Trophoblast cell (in vitro differentiated cells and primary cell): ENCODE measurements at places on chromosomes 5 and 9.

DNA sequence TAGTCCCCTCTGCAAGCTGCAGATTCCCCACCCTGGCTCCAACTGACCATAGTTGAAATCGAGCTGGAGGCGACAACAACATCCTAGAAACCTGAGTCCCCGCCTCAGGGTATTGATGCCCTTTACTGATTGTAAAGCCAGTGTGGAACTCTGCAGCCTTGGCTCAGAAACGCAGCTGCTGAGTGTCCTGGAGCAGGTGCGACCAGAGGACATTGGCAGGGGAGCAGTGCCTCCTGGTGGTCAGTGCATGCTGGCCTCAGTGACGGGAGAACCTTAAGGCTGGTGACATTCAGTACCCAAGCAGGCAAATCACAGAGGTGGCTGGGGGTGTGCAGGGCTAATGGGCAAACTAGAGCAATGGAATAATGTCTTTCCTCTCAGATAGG is 20.4 kb upstream of the ZNF354B start:
- peak; percentile 97 for DNase-seq

DNA sequence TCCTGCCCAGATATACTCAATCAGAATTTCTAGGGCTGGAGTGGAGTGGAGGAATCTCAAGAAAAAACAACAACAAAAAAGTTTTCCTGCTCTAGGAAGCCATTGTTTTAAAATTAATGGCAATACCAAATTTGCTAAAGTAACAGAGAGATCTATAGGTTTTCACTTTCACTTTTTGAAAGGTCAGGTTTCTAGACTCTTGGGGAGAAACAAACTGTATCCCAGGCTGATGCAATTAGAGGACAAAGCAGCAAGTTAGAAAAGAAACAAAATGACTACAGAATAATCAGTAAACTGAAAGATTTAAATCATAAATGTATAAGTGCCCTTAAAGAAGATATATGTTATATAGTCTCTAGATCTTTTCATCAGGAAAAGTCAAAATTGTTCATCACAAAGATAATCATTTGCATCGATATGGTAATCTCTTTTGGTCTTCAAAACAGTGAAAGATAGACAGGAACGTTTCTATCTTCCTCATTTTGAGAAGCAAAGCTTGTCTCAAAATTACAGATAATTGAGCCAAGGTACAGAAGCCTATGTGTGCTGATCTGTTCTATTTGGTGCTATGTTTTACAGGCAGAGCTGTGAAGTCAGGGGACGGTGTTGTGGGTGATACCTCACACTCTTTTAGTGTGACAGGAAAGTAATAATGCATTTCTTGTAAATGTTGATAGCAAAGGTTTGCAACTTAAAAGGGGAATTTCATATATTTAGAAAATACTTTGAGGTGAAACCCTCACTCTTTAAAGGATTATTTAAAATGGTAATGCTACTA is 1746.6 kb upstream of the C9orf72 start:
- DNase-seq: no peak

- DNase-seq: no peak
Measured at GRCh38 chr9:105218673-105219072, 25.8 kb upstream of the SLC44A1 start.

DNA sequence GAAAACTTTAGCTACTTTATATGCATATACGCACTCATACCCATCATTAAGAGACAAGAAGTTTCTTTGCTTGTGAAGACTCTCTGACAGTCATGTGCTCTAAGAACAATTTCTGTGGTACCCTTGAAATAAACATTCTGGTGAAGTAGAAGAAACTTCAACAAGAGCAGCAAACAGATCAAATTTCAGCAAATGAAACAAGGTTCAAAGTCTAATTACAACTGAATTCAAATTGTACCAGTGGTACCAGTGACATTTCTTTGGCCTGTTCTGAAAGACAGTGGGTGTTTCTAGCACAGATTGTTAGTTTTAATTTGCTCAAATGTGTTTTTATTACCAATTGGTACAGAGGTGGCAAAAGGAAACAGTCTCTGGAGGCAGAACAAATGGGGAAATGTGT is 391.0 kb downstream of the CHSY3 start:
- no peak for DNase-seq

- DNase-seq: peak; percentile 47
Measured at GRCh38 chr5:137182576-137182975, 316.6 kb downstream of the SPOCK1 start.

- peak; percentile 47 for DNase-seq
Measured at GRCh38 chr5:72523960-72524582, 16.9 kb upstream of the ZNF366 start.

DNA sequence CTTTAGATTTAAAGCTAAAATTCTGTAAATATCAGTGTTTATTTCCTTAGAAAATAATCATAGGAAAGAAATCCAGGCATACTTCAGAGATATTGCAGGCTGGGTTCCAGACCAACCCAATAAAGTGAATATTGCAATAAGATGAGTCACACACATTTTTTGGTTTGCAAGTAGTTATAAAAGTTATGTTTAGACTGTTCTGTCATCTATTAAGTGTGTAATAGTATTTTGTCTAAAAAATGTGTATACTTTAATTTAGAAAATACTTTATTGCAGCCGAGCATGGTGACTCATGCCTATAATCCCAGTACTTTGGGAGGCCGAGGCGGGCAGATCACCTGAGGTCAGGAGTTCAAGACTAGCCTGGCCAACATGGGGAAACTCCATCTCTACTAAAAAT is 6.9 kb upstream of the RIC1 start:
- no peak for DNase-seq

GRCh38 chr5:149961186-149961685 is 678 bp downstream of the SLC26A2 start:
- DNase-seq: no peak
